ENCODE measurements at places on chromosomes 11 and 22. TPM values are rescaled to one million over a fixed set of nuclear protein-coding genes. Genes with fewer than 3 reads are reported as not detected.

SGSM1 gene
- 0.09 TPM for total RNA-seq

NXPE4 gene
- not detected for total RNA-seq

GRCh38 chr11:30282289-30282631 lies 40.6 kb upstream of the ARL14EP start:
- no peaks in the 10 kb centered on the region for H3K27me3 ChIP-seq
- H3K36me3 ChIP-seq: no peaks in the 10 kb centered on the region

GRCh38 chr11:115452241-115452640 lies 52.0 kb downstream of the CADM1 start:
- H3K27me3 ChIP-seq: no peaks in the 10 kb centered on the region
- DNase-seq: no peak
- H3K27ac ChIP-seq: no peak overlapping the region
- no peaks in the 10 kb centered on the region for H3K36me3 ChIP-seq
- H3K4me3 ChIP-seq: no peak overlapping the region

GRCh38 chr11:33068611-33069340 lies 29.4 kb downstream of the TCP11L1 start:
- H3K4me1 ChIP-seq: peaks cover 13% of the 10 kb centered on the region
- peaks cover 18% of the 10 kb centered on the region for H3K36me3 ChIP-seq
- H3K4me3 ChIP-seq: no peak overlapping the region
- H3K27ac ChIP-seq: no peak overlapping the region
- H3K27me3 ChIP-seq: no peaks in the 10 kb centered on the region

- no peaks in the 10 kb centered on the region for H3K4me1 ChIP-seq
- H3K36me3 ChIP-seq: no peaks in the 10 kb centered on the region
- no peak for DNase-seq
- H3K27ac ChIP-seq: no peak overlapping the region
Measured at GRCh38 chr11:92406472-92406871, 181.9 kb downstream of the FAT3 start.

DNA sequence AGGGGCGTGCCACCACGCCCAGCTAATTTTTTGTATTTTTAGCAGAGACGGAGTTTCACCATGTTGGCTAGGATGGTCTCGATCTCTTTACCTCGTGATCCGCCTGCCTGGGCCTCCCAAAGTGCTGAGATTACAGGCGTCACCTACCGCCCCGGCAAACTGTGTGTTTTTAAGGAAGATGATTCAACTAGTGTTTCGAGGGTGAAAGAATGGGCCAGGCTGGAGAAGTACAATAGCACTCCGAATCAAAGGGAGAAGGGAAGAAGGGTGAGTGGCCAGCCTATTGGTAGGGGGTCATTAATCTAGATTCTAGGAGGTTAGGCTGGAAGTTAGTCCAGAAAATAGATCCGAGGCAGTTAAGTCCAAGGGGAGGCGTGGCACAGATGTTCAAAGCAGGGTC lies 2.9 kb upstream of the CECR2 start:
- H3K27ac ChIP-seq: no peak overlapping the region
- H3K4me1 ChIP-seq: peaks cover 17% of the 10 kb centered on the region
- no peaks in the 10 kb centered on the region for H3K36me3 ChIP-seq

DNA sequence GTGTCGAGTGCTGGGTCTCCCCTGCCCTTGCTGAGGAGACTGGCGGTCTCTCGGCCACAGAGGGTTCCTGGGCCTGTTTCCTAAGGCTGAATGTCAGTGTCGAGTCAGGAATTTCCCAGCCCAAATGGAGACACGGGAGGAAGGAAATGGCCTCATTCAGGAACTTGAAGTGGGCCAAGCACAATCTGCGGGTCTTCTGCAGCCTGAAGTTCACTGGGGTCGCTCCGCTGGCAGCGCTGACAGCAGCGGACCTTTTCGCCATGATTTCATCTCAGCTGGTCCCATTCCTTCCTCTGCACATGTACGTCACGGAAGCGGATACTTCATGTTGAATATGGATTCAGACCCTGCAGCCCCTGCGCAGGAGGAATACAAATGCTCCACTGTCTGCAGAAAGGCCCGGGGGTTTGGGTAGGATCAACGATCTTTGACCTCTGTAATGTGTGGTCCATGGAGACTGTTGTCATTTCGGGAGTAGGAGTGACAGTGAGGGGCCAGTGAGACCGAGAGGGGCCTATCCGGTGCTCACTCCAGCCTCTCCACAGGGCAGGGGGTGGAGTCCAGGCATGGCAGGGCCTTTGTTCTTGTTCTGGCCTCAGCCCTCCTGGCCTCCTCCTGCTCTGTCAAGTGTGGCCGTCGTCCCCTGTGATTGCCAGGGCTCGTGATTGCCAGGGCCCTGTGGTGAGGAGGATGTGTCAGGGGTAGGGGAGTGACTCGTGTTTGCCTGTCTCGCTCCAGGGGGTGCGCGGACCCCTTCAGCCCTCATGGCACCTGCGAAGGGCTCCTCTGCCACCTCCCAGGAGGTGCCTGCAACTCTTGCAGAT lies 402.3 kb downstream of the TBC1D22A start:
- H3K27me3 ChIP-seq: no peaks in the 10 kb centered on the region
- H3K4me3 ChIP-seq: no peak overlapping the region
- no peak for DNase-seq
- H3K4me1 ChIP-seq: no peaks in the 10 kb centered on the region
- no peak overlapping the region for H3K27ac ChIP-seq
